Memory B cell (primary cell): ENCODE measurements at places on chromosomes 11 and 22.

DNA sequence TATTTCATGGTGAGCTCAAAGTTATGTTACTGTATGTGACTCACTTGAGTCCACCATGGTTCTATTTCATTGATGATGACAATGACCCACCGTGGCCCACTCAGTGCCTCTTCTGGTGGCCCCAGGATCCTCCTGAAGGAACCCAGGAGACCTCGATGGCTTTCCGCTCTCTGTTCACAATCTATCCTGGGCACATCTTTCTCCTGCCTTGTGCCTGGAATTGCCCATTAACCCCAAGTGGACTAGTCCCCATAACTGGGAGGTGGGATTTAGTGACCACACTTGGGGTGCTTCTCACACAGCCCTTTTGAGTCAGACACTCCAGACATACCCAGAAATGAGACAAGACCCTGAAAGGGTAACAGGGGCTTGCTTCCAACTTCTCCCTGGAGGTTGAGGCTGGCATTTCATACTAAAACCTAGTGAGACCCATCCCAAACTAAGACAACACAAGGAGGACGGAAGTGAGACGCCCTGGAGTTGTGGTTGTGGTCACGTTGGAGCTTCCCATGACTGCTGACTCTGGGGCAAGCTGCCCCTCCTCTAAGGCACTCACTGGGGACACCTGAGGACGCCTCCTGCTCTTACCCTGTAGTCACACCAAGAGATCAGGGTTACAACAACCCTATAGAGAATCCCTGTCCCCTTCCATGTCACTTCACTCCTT lies 22.1 kb downstream of the IGLL5 start:
- no peak for DNase-seq

GRCh38 chr11:1274501-1274900 lies 34.9 kb downstream of the TOLLIP start:
- no peak for DNase-seq

DNA sequence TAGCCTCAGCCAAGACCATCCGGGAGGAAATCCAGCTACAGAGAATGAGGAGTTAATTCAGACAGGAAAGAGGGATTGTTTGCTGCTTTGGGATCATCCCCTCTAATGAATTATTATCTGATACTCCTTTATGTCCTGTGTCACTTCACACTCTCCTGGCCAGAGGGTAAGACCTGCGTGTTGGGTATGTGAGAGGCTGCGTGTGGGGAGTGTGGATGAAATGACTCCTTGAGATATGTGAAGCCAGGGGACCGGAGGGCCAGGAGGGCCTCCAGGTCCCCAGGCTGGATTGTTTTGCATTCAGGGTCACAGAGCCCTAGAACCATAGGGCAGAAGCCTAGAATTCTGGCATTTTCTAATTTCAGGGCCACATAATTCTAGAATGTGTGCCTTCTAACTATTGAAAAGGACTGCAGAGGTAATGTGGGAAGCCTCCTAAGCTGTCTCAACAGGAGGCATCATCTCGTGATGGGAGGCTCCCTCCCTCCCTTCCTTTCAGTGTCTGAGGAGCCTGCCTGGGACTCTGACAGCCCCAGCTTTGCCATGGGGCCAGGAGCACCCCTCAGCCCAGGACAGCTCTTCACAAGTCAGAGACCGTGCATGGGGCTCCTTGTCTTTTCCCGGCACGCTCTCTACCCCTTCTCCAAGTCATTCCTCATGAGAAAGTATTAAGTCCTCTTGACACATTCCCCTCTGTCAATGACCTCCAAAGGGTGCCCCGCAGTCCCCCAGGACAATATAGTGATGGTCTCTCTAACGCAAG lies 3.7 kb downstream of the TPBGL start:
- no peak for DNase-seq

GRCh38 chr11:83736684-83737083 lies 450.5 kb upstream of the CCDC90B start:
- DNase-seq, result no peak

- no peak for DNase-seq
These were observed 167.6 kb upstream of the MTMR2 start for GRCh38 chr11:96091476-96091875.
